ENCODE measurements at places on chromosomes 1 and 21.

DNA sequence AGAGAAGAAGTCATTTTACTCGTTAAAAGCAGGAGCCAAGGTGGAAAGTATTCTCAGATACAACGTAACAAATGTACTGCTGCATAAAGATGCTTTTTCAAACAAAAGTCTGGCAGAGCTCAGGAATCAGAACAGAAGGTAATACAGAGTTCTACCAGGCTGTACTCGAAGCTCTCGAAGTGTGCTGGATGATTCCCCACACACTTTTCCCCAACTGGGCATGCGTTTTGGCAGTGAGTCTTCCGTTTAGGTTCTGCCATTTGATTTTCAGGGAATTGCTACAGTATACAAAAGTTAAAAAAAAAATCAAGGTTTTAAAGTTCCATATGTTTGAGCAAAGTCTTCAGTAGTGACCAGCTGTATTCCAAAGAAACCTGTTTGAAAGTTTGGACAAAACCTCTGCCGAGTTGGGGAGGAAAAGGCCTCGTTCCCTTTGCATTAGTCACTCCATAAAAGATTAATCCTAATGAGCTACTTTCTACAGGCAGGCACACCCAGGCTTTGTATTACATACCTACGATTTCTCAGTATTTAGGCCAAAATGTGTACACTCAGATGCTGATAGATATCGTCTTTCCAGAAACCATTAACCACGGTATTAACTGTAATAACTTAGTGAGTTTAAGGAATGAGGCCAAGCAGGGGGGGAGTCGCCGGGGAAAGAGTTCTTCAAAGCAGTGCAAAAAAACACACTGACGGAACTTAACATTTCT lies 477.1 kb downstream of the LMO4 start:
- DNase-seq: no peak

DNA sequence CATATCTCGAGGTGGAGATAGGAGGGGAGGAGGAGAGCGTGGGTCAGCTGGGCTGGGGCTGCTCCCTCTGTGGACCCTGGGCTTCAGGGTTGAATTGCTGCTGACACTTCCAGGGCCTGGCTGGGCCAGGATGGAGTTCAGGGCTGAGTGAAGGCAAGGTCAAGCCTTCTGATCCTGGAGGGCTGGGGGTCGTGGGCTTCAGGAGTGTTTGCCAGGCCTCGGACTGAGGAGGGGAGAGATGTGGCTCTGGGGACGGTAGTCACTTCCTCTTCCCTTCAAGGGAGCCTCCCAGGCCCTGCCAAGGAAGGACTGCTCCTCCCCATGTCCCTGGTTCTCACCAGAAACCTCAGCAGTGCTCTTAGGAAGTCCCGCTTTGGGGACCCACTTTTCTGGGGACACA lies 12.1 kb upstream of the FAM131C start:
- DNase-seq: no peak

DNA sequence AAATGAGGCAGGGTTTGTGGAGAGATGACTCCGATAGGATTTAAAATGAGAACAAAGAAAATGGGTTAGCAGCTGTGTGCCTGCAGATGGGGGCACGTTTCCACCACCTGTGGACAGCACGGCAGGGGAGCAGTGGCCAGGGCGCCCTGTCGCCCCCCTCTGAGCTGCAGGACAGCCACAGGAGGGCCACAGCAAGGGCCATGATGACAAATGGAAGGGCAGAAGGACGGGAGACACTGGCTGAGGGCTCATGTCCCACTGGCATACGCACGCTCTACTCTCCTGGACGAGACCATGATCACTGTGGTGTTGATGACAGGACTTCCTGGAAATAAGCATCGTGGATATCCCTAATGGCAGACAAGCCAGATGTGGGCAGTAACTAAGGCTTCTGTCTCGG lies 241.0 kb downstream of the SDCCAG8 start:
- DNase-seq: no peak

GRCh38 chr1:204145033-204145504 lies 6.8 kb downstream of the ETNK2 start:
- no peak for DNase-seq

DNA sequence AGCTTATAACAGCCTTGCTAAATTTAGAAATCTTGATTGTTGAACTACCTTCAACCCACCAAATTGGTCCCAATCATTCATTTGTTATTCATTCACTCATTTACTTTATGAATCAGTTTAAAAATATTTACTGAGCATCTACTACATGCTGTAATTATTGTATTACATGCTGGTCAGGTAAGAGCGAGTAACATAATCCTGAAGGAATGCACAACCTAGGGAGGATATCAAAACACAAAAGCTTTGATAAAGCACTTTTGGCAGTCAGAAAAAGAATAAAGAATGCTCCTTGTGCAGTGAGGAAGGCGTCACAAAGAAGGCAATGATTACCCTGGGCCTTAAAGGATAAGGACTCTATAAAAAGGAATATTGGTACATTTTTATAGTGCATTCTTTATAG lies 518.9 kb upstream of the NR5A2 start:
- no peak for DNase-seq

DNA sequence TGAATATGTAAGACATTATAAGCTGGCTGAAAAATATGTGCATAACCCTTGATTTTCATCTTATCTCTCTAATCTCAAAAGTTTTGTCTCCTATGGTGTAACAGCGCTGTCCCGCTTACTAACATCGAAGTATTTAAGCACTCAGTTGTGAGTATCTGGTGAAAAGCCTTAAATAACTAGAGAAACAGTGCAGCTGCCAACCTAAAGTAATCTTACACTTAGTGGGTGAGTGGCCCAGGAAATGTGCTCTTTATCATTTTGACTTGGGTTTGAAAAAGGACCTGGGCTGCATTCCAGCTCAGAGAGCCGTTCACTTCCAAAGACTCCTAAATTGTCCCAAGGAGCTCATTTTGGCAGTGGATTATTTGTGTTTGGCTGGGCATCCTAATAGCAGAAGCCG lies 225.9 kb downstream of the SPATA17 start:
- DNase-seq: no peak

GRCh38 chr1:18712252-18712600 lies 81.6 kb downstream of the PAX7 start:
- DNase-seq: no peak

DNA sequence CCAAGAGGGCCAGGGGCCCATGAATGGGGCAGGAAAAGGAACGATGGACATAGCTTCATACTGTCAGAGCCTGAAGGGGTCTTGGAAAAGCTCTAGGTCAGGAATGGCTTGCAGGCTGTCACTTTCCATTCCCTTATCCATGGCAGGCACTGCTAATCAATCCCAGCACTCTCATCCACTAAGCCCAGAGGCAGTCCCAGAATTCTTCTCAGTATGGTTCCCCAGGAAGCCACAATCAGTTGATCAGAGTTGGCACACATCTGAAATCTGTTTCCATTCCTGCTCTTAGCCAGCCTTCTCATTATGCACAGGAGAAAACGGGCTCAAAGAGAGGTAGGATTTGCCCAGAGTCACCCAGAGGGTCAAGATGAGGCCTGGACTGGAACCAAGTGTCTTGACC lies 65.7 kb downstream of the LACTBL1 start:
- DNase-seq: no peak

GRCh38 chr1:186904361-186904760 lies 75.6 kb downstream of the PLA2G4A start:
- no peak for DNase-seq

DNA sequence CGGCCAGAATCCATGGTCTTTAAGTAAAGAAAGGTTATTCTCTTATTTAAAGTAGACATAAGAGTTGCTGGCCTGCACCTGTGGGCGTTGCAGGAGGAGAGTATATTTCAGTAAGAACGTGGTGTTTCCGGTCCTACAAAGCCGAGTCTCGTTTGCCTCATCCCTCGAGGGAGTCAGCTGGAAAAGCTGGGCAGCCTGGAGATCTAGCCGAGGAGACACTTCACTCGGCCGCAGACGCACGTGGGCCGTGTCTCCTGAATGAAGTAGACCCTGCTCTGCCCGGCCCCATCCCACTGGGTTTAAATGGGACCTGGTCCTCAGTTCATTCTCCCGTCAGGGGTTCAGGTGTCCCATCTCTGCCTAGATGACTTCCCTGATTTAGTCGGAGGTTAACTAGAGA lies 14.9 kb downstream of the SLC45A1 start:
- DNase-seq: no peak

DNA sequence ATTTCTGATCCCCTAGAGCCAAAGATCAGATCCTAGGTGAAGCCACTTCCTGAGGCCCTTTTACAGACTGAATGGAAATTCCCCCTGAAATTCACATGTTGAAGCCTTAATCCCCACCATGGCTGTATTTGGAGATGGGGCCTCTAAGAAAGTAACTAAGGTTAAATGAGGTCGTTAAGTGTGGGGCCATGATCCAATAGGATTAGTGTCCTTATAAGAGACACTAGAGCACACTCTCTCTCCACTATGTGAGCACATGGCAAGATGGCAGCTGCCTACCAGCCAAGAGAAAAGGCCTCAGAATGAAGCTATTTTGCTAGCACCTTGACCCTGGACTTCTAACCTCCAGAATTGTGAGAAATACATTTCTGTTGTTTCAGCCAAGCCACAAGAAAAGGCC lies 13.9 kb downstream of the ABCB10 start:
- no peak for DNase-seq

GRCh38 chr1:107318932-107319331 lies 178.1 kb downstream of the NTNG1 start:
- DNase-seq: no peak

GRCh38 chr1:197733324-197733723 lies 42.0 kb downstream of the DENND1B start:
- no peak for DNase-seq

- DNase-seq: no peak
These were observed 664.3 kb downstream of the ADGRL2 start for GRCh38 chr1:82465024-82465423.

DNA sequence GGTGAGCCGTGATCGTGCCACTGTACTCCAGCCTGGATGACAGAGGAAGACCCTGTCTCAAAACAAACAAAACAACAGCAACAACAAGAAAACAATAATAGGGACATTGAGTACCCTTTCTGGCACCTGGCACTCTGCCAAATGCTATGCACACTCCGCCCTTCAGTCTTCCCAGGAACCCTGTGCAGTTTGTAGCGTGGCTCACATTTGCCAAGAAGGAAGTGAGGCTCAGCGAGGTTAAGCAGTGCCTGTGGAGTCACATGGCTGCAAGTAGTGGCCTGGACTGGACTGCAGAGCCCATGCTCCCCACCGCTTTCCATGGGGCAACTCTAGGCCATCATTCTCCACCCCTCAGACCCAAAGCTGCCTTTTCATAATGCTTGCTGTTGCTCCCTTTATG lies 5.3 kb upstream of the EVA1B start:
- DNase-seq: no peak

- DNase-seq: peak; percentile 42
These were observed 880 bp downstream of the PRPF38B start for GRCh38 chr1:108692724-108693655.

- no peak for DNase-seq
These were observed 7.3 kb upstream of the LRRC71 start for GRCh38 chr1:156912861-156913808.

DNA sequence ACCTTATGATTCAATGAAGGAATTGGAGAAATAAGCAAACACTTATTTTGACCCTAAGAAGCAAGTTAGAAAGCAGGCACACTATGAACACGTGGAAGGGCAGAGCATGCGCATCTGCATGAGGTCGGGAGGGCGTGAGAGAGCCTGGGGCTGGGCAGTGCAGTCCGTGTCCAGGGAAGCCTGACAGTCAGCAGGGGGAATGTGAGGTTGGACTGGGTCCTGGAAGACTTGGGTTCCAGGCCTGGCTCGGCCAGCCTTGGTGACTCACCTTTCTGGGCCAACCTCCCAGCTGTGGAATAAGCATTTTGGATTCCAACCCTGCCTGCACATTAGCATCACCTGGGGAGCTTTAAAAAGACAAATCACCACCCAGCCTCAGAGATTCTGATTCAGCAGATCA lies 26.6 kb upstream of the LMX1A start:
- no peak for DNase-seq

- DNase-seq: no peak
These were observed at the start of gene MPZ for GRCh38 chr1:161309868-161310267. Gene MPZ, minus strand, starts transcription at chr1:161309968. Its CDS starts 63 bp downstream, at chr1:161309905.

DNA sequence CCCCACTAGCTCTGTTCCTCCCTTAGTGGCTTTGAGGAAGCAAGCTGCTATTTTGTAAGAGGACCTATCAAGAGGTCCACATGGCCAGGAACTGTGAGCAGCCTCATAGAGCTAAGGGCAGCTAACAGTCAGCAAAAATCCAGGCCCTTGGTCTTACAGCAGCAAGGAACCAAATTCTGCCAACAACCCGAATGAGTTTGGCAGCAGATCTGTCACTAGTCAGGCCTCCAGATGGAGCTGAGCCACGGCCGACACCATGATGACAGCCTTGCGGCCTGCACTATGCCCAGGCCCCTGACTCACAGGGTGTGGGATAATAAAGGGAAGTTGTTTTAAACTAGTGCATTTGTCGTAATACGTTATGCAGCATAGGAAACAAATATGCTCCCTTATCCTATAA lies 28.0 kb upstream of the H3-3A start:
- no peak for DNase-seq

GRCh38 chr1:27139980-27140379 lies 14.9 kb downstream of the SLC9A1 start:
- no peak for DNase-seq

GRCh38 chr1:62438163-62438562 lies 1.3 kb downstream of the USP1 start:
- DNase-seq: no peak

DNA sequence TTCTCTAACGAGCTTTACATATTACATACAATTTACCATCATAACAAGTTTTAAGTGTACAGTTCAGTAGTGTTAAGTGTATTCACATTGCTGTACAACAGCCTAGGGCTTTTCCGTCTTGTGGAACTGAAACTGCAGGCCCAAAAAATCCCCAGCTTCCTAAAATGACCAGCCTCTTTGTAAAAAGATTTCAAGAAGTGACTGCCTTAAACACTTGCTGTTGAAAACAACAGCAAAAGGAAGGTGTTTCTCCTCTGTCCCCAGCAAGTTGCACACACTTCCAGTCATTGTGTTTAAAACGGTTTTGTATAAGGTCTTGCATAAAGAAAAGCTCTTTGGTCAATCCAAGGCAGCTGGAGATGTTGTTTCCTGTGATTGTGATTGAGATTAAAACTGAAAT lies 16.0 kb upstream of the GBP1 start:
- DNase-seq: no peak

DNA sequence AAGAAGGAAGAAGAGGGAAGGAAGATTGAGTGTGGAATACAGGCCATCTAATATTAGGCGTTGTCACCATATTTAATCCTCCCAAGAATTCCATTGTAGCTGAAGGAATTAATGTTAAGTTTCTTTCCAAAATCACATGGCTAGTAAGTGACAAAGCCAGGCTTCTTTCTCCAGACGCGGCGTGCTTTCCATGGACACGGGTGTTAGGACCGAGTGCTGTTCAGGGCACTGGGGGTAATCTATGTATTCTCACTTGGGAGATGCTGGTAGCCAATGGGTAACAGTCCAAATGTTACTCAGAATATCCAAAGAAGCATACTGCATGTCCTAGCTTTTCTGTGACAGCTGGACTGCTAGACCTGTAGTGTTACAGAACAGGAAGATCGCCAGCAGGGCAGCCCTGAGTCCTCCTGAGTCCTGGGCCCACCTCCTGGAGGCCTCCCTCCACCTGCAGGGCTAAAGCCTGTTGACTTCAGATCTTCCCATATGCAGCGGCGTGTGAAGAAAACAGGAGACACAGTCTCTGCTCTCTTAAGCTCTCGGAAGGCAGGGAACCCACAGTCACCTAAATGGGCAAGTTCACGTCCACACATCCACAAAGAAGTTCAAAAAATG lies 5.3 kb downstream of the IGSF9 start:
- DNase-seq: no peak

- no peak for DNase-seq
These were observed 43.5 kb downstream of the CD34 start for GRCh38 chr1:207867136-207868109.

All from stimulated activated CD4-positive, alpha-beta T cell treated with anti-CD3 and anti-CD28 coated beads, Interleukin-2, amount 100 ng/mL, for 48 hours (primary cell).